ENCODE measurements at places on chromosomes 6 and 20.

- DNase-seq = peak; percentile 5
These were observed 743 bp downstream of the CMTR1 start for GRCh38 chr6:37433657-37434271.

DNA sequence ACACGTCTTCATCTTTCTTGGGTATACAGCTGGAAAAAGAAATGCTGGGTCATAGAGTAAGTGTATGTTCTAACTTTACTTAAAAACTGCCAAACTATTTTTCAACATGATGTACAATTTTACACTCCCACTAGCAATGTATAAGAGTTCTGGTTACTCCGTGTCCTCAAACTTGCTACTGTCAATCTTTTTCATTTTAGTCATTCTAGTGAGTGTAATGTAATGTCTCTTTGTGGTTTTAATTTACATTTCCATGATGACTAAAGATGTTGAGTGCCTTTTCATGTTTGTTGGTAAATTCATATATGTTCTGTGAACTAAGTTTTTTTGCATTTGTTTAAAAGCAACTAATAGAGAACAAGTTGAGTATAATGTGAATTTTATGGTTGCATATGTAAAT lies 43.9 kb downstream of the ATG5 start:
- DNase-seq = no peak

GRCh38 chr20:50328996-50329898 lies 138.6 kb downstream of the CEBPB start:
- DNase-seq = no peak

GRCh38 chr20:37226889-37227288 lies 34.7 kb downstream of the GHRH start:
- DNase-seq = no peak

DNA sequence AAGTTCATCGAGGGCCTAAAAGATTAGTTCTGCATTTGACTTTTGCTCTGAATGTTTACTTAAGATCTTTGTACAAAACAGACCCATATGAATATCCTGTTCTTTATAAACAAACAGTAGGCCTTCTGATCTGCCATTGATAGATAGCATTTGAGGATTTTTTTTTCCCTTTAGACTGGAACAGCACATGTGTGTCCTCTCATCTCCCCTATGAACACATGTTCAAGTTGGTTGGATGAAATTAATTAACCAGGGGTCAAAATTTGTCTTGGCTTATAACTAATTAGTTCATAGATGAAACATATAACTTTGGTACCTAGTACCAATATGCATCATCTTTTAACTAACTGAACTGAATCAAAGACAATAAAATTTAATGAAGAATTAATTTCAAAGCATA lies 81.3 kb downstream of the AK9 start:
- no peak for DNase-seq

DNA sequence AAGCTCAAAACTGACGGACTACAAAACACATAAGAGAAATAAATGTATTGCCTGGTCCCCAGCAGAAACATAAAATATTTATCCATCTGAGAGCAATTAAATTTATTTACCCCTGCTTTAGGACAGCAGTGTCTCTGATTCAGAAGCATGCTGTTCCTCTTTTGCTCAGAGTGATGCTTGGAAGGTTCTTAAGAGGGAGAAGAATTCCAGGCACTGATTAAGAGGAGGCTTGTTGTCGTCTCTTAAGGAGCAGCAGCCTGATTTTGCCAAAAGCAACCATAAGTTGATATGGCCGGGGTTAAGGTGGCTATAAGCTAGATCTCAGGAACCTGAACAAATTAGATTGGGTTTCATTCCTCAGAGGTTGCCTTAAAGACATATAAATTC lies 25.8 kb downstream of the CAP2 start:
- DNase-seq = no peak

DNA sequence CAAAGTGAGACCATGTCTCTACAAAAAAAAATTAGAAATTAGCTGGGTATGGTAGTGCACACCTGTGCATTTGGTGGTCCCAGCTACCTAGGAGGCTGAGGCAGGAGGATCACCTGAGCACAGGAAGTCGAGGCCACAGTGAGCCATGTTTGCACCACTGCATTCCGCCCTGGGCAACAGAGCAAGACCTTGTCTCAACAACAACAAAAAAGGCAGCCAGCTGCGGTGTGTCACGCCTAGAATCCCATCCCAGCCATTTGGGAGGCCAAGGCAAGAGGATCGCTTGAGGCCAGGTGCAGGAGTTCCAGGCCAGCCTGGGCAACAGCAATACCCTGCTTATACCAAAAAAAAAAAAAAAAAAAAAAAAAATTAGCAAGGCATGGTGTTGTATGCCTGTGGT lies 1.1 kb upstream of the BAK1 start:
- no peak for DNase-seq

- DNase-seq = no peak
These were observed 90.0 kb upstream of the MC3R start for GRCh38 chr20:56158489-56158888.

GRCh38 chr6:12748815-12749521 lies 32.4 kb downstream of the PHACTR1 start:
- DNase-seq = no peak

- DNase-seq = no peak
These were observed 2.8 kb downstream of the VARS1 start for GRCh38 chr6:31792761-31793171.

DNA sequence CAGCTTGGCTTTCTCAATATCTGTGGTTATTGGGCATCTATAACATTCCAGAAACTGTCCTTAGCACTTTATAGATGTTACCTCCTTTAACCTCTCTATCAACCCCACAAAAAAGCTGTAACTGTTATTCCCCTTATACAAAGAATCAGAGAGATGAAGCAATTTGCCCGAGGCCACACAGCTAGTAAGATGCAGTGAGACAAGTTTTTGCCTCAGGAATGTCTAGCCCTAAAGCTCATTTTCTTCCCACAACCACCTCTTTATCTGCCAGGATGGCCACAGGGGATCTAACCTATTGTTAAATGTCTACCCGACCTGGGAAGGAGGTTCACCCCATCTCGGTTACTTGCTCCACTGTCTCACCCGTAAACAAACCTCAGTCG lies 31.9 kb upstream of the TCP11 start:
- DNase-seq = no peak

DNA sequence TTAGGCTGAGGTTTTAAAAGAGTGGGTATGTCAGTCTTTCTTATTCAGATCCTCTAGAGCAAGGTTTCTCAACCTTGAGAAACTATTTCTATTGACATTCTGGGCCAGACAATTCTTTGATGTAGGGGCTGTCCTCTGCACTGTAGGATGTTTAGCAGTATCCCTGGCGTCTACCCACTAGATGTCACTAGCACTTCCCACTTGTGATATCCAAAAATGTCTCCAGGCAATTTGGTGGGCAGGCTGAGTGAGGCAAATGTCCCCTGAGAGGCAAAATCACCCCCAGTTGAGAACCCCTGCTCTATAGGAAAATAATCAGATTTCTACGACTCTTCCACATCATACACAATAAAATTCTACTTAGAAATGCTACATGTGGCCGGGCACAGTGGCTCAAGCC lies 7.7 kb upstream of the ZKSCAN8 start:
- no peak for DNase-seq

- no peak for DNase-seq
These were observed 158.7 kb downstream of the SYNE1 start for GRCh38 chr6:152478377-152479010.

- no peak for DNase-seq
These were observed 6.6 kb upstream of the ELOVL2 start for GRCh38 chr6:11050731-11051130.

DNA sequence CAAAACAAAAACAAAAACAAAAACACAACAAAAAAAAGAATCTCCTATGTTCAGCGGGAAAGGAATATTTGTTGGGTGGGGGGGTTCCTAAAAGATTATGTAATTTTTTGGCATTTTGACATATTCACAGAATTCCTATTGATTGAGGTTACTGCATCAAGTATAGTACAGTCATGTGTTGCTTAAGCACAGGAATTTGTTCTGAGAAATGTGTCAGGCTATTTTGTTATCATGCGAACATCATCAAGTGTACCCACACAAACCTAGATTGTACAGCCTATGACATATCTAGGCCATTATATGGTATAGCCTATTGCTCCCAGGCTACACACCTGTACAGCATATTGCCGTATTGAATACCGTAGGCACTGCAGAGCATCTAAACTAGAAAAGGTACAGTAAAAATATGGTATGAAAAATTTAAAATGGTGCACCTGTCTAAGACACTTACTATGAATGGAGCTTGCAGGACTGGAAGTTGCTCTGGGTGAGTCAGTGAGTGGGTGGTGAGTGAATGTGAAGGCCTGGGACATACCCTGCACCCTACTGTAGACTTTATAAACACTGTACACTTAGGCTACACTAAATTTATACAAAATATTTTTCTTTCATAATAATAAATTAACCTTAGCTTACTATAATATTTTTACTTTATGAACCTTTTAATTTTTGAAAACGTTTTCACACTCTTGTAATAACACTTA lies 110.6 kb downstream of the CDKAL1 start:
- no peak for DNase-seq

DNA sequence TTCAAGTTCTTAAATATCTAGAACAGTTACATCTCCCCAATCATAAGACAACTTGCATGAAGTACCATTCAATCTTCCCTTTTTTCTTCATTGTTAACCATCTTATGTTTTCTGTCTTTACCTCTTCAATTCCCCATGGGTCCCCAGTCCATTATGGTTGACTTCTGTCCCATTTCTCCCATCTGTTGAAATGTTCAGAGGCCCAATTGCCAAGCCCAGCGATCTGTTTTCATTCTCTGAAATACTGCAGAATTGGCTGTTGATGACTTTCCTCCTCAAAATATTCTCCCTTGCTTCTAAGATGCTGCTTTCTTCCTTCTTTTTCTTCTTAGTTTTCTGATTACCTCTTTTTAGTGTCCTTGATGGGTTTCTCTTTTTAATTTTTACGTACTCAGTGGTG lies 26.0 kb downstream of the DSTN start:
- DNase-seq = no peak

DNA sequence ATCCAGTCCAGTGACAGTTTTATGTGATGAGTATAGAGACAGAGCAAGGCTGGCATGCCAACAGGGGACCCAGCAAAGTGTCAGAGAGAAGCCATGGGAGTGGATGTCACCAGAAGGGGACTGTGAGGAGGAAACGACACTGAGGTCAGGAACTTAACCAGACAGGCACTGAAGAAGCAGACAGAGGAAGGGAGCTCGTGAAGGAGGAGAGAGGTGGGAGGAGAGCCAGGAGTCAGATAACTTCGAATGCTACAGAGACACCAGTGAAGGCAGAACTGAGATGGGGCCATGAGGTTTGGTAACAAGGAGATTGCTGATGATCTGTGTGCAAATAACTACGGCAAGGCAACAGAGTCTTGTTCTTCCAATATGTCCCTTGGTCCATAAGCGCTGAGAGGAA lies 211.1 kb upstream of the FOXA2 start:
- no peak for DNase-seq

DNA sequence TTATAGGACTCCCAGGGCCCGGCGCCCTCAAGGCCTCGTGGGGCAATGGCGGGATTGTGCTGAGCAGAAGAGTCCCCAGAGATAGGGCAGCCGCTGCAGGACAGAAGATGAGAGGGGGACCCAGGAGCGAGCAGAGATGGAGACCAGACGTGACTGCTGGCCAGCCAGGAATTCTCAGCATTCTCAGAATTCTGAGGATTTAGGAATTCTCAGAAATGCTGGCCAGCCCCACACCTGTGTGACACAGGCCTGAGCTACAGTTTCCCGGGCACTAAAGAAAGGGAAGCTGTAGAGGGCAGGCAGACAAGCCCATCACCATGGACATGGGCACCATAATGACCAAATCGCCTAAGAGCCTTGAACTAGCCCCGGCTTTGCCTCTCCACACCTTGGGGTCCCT lies 186.2 kb upstream of the CDH4 start:
- DNase-seq = no peak

DNA sequence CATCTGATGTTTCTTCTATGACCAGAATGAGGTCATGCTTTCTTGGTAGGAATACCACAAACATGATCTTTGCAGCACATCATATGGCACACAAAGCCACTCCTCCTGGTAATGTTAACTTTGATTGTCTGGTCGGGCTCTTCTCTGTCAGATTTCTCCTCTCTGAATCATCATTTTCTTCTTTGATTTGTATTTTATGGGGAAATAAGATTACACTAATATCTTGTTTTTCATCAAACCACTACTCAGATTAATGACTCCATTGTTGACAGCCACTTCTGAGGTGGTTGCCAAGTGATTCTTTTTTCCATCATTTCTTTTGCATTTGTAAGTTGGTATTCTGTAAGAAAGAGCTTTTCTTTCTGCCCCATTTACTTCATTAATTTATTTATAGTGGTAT lies 29.5 kb downstream of the TRMT11 start:
- no peak for DNase-seq

DNA sequence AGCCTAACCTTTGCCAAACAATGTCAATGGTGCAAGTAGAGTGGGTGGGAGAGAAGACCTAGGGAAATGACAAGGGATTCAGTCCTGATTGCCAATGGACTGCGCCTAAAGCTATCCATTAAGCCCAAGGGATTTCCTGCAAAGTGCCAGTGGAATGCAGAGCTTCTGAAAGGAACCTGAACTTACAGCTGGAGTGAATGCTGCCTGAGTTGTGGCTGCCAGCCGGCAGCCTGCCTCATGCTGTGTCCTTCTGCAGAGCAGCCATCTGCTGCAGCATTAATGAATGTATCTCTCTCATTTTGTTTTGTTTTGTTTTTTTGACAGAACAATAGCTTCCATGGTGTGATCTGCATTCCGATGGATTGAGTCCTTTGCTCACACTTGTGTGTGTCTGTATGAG lies 44.7 kb downstream of the SLC35F1 start:
- no peak for DNase-seq

DNA sequence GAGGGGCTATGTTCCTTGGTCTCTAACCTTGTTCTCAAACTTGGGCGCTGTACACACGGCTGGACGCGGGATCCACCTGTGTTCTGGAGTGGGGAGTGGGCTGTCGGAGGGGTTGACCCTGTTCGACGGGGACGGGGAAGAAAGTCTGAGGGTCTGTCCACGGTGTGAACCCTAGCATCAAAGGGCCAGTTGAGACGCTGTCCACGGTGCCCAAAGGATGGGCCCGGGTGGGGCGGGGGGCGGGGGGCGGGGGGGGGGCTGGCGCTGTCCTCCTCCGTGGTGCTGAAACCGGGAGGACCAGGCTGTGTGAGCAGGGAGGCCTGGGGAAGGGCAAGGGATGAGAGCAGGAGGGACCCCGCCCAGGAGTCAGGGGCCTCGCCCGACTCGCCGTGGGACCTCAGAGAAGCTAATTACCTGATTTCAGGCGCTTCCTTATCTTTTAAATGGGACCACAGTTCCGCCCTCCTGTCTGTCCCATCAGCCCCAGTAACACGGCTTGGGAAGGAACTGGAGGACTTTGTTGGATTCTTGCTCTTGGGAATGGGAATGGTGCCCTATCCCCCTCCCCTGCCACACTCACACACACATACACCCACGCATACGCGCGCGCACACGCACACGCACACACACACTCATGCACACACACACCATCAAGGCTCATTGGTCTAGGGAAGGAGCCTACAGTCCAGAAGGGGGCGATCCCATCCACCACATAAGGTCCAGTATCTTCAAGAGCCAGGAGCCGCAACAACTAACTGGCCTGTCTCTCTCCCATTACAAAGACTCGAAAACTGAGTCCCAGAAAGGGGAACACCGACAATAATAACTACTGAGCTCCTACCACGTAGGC lies 1.0 kb upstream of the VSTM2L start:
- DNase-seq = no peak

- no peak for DNase-seq
These were observed 77.8 kb upstream of the TGM3 start for GRCh38 chr20:2217857-2218539.

- no peak for DNase-seq
These were observed 48.2 kb downstream of the PDYN start for GRCh38 chr20:1945660-1946059.

GRCh38 chr6:148973538-148974208 lies 226.8 kb downstream of the UST start:
- DNase-seq = no peak

- DNase-seq = no peak
These were observed 3.0 kb downstream of the BPIFB1 start for GRCh38 chr20:33285861-33286495.
